Activated CD4-positive, alpha-beta T cell treated with anti-CD3 and anti-CD28 coated beads, Interleukin-2, Interleukin-4, amounts not matched to agents 100 ng/mL and 50 ng/mL, durations not matched to agents 16 hours and 8 hours (primary cell): ENCODE measurements at places on chromosomes 2 and 18.

- no peak for DNase-seq
These were observed 82.1 kb downstream of the ACSL3 start for GRCh38 chr2:222942977-222943376.

DNA sequence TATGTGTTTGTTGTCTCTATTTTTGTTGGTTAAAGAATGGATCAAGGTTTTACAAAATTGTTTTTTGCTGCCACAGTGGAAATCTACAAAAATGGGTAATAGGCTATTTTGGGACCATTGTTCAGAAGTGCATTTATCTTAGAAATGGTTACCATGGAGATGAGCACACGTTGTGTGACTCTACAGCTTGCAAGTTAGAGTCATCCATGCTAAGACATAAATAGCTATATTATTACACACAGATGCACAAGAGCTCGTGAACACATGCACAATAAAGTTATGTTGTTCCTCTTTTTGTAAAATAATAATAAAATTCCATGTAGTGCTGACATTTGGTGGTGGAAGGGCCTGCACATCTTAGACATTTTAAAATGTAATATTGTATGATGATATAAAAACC lies 15.5 kb upstream of the DUSP19 start:
- no peak for DNase-seq

DNA sequence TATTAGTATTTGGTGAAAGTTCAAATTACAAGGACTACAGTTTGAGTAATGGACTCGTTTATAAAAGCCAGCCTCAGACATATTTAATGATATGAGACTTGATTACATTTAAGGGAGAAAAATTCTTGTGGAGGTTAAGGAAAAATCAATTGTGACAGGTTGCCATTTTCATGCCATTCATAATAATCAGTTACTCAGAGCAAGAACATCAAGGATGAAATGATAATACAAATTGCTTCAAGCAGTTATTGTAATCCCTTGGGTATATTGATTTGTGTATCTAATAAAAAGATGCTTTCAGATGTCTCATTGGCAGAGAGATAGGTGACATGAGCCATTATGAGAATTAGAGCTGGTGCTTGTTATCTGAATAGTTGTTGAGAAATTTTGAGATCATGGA lies 153.6 kb downstream of the ATP9B start:
- no peak for DNase-seq

GRCh38 chr2:54728669-54729120 lies 5.2 kb downstream of the EML6 start:
- DNase-seq, result no peak

GRCh38 chr2:219158586-219158985 lies 2.0 kb downstream of the NHEJ1 start:
- no peak for DNase-seq

- DNase-seq, result no peak
These were observed 4.3 kb downstream of the MC2R start for GRCh38 chr18:13910986-13911385.

DNA sequence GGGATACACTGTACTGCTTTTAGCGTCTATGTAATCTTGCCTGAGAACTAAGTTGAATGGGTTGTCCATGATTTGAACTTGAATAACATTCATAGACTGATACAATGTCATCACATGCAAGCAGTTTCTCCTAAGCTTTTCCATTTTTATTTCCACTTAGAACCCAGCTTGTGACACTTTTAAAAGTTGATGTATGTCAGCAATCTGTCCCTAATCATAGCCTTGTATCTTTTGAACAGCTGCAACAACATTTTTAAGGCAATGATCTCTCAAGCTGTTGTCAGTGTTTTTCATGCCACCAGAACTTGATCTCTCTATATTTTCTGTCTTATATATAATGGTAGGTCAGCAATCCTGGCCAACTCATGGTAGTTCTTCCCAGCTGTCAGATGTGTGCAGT lies 185.0 kb downstream of the DOK6 start:
- no peak for DNase-seq

- no peak for DNase-seq
These were observed 86.1 kb downstream of the MSH2 start for GRCh38 chr2:47488870-47489584.

DNA sequence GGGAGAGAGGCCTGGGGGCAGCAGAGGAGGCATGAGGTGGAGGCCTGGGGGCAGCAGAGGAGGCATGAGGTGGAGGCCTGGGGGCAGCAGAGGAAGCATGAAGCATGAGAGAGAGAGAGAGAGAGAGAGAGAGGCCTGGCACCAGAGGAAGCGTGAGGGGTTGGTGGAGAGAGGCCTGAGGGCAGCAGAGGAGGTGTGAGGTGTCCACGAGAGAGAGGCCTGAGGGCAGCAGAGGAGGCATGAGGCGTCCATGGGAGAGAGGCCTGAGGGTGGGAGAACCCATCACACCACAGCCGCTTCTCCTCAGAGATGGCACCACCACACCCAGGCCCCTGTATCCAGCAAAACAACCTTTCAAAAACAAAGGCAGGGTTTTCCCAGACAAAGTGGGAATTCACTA lies 55.7 kb upstream of the KCNG2 start:
- no peak for DNase-seq

DNA sequence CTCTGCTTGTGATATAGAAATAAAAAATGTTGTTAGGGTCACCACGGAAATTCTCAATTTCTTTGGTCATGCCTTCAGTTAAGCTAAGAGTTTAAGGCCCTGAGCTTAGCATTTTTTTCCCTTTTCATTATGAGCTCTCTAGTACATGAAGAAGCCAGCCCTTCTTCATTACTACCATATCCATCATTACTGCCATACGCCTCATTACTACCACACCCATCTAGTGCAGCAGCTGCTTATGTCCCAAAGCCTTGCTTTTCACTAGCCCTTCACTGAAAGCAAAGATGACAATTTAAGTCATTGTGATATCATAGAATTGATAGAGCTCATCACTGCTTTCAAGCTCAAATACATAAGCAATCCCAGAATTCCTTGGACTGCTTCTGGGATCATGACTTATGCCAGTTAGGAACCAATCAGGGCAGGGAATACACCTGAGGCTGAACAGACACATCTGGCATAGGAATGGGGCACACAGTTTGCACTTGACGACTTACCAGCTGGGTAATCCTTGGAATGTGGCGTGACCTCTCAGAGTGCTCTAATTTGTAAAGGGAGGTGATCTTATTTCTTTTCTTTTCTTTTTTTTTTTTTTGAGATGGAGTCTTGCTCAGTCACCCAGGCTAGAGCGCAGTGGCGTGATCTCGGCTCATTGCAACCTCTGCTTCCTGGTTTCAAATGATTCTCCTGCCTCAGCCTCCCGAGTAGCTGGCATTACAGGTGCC lies 40.3 kb downstream of the SOWAHC start:
- DNase-seq, result no peak

DNA sequence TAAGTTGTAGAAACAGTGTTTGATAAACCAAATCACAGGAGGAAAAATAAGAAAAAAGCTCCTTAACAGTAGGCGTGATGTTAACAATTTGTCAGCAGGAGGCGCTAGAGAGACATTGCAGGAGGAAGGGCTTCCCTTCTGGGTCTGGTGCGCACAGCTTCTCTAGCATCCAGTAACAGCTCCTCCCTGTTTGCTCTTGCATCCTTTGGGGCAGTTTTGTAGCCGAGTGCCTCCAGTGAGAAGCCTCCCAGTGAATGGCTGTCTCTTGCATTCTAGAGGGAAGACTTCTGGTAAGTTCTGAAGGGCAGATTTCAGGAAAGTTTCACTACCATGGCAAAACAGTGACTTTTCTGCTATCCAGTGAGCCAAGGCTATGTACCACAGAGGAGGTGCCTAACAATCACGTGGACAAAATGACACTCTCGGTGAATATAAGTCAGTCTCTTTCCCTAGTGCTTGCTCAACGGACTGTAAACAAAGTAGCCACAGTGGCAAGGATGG lies 9.5 kb upstream of the ZNF396 start:
- DNase-seq, result peak; percentile 74

- no peak for DNase-seq
These were observed 14.3 kb downstream of the IGFBP5 start for GRCh38 chr2:216680951-216681629.
